ENCODE measurements at places on chromosomes 5 and 9.

DNA sequence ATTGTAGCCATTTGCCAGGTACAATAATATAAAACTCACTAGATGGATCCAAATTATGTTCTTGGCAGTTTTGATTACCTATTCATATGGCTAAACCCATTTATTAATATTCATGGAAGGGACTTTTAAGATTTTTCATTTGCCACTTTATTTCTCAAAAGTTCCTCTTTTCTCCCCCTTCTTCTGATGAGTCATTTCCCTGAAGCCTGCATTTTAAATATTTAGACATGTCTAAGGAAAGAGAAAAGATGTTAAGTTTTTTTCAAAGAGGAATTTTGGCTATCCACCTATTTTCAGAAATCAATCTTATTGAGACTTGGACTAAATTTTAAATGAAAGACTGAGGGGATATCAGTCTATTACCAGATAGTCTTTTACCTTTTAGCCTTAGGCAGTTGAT, 1189.4 kb downstream of the EFNA5 start:
- no peak for DNase-seq

- peak; percentile 89 for DNase-seq
Measured at GRCh38 chr9:136596630-136597031, 50.8 kb upstream of the NOTCH1 start.

DNA sequence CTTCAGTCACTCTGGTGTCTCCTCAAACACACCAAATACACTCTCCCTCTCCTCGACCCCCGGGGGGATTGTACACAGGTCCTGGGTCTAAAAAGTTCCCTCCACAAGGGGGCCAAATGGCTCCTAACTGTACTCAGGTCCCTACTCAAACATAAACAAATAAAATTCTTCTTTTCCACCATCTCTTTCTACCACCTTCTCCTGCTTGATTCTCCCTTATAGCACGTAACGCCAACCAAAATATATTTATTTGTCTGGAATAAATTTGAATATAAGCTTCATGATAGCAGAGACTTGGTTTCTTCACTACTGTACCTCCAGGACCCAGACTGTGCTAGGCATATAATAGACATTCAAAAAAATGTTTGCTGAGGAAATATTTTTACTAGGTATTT, 21.4 kb downstream of the ZNF608 start:
- no peak for DNase-seq

DNA sequence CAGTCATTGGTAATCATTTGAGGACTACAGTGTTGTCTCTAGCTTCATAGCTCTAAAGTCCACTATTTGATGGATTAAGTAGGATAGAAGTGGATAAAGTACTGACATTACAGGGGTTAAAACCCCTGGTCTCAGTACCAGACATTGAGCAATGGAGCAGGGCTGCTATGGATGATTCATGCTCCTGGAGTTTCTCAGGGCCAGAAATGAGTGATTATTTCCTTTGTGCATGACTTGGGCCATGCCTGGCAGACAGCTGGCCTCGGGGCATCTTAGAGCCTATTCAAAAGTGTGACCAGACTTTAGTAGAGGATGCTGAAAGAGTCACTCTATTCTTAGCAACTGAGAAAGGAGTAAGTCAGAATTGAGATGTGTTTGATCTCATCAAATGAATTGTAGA, 350.7 kb upstream of the TLE4 start:
- no peak for DNase-seq

- DNase-seq: no peak
Measured at GRCh38 chr5:464843-465590, 22.0 kb downstream of the EXOC3 start.

GRCh38 chr5:174706997-174707572, 17.3 kb upstream of the MSX2 start:
- no peak for DNase-seq

- no peak for DNase-seq
Measured at GRCh38 chr9:14098486-14099180, 215.3 kb downstream of the NFIB start.

DNA sequence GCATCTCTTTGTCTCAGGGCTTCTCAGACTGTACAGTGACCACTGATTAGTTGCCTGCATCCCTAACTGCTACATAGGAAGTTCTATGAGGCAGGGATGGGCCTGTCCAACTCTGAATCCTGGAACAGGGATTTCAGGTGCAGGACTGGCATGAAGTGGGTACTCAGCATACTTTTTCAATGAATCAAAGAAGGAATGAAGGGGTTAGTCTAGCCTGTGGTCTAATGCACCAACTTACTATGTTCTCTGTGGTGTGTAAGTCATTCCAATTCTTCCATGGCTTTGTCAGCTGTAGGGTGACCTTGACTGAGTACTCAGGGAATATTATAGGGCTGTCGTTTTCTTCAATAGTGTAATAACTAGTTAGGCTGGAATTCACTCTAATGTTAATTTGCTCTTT, 8.3 kb downstream of the COL15A1 start:
- no peak for DNase-seq

GRCh38 chr5:31924005-31924404, 250.1 kb downstream of the GOLPH3 start:
- DNase-seq: no peak

DNA sequence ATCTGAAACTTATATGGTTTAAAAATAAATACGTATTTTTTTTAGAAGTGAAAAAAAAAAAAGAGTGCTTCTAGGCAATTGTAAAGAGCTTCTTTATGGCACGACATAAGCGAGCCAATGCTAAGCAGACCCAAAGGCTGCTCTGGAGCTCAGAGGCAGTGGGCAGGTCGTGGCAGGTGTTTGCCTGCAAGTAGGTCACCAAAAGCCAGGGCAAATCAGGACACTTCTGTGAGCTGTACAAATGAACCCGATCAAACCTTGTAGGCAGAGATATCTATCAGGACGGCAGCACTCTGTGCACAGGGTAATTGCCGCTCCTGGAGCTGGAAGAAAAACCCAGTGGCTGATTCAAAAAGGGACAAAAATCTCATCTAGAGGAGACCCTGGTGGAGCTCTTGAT, 75.9 kb downstream of the IRX2 start:
- peak; percentile 36 for DNase-seq

DNA sequence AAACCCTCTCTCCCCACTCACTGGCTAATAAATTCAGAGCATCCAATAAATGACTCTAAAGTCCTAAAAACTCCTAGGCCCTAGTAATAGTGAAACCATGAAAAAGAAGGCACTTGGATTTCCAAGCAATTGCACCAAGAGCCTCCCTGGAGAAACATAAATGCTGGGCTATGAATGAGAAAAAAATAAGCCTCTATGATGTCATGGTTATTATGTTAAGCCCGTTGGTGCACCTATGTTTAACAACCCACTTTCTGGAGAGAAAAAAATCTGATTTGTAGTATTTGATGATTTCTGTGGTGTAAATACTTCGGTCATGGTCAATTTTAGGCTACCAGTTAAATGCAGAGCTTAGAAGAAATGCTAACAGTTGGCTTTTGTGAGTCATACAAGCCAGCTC, 8.4 kb downstream of the CFAP90 start:
- no peak for DNase-seq

DNA sequence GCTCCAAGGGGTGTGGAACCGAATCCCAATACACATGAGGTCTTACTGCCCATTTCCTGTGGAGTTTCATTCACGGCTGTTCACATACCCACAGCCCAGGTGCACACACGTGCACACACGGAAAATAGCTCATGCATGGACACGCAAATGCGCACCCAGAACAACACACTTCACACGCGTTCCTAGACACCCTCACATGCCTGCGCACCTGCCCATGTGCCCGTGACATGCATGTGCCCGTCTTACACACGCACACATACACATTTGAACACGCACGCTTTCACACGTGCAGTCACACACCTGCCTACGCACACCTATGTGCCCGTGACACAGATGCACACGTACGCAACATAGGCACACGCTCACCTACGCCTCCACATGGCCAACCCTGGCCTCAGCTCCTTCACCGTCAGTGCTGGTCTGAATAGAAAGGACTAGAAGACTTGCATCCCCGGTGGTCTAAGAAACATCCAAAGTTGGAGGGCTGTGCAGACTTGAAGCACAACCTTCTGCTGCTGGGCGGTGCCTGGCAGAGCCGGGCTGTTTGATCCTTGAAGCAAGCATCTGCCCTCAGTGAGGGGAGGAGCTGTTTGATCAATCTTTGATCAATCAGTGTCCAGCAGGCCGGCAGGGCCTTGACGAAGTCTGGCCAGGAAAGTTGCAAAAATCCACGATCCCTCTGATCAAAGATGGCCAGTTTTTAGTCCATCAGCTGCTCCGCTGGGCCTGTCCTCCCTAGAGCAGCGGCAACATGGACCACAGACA, 164.7 kb downstream of the OLFM1 start:
- no peak for DNase-seq

GRCh38 chr5:1660001-1660400, 136.2 kb upstream of the LPCAT1 start:
- no peak for DNase-seq

DNA sequence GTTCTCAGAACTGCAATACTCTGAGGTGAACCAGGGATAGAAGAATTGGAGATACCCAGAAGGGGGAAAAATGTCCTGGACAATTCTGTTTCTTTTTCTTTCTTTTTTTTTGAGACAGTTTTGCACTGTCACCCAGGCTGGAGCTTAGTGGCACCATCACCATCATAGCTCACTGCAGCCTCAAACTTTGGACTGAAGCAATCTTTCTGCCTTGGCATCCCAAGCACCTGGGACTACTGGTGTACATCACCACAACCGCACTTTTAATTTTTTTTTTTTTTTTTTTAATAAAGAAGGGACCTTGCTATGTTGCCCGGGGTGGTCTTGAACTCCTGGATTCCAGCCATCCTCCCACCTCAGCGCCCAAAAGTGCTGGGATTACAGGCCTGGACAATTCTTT, 1.9 kb downstream of the EMB start:
- no peak for DNase-seq

DNA sequence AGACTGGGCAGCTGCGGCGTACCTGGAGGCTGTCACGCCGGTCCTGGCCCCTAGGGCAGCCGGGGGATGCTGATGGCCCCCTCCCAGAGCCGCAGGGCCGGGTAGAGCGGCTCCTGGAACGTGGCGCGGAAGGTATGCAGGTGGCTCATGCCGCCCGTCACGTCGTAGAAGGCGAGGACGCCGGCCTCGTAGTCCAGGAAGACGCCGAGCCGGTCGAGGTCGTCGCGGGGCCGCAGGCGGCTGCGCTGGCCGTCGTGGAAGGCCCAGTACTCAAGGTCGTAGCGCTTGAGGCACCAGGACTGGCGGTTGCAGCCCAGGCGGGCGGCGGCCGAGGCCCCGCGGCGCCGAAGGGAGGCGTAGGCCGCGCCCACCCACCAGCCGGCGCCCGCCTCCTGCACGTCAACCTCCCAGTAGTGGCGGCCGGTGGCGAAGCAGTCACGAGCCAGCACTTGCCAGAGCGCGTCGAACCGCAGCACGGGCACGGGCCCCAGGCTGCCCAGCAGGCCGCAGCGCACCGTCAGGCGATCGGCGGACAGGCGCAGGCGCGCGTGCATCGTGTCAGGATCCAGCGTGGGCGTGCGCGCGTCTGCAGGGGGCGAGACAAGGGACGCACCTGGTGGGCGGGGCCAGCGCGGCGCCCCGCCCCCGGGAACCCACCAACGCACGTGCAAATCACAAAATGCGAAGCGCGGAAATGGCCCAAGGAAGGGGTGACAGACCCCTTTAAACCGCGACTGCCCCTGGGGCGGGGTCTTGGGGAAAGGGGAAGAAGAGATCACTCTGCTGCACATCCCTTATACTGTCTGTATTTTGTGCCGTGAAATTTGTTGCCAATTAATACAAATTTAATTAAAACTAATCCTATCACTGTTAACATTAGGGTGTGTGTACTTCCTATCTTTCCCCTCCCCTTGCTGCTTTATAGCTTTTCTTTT, 31.2 kb downstream of the NANS start:
- no peak for DNase-seq

DNA sequence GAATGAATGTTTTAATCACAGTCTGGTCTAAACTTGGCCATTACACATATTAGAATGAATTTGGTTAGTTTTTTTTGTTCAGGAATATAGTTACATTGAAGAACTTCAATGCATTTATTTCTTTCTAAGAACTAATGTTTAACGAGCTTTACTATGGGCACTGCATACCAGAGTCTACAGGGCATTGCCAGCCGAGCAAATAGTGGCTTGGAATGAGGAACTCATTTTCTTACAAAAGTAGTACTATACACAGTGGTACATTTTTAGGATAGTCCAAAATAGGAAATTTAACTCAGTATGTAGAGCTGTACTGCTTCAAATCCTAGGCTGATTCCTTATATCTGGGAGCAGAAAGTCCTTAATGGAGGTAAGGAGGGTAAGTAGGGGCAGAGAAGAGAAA, 155.4 kb downstream of the CARTPT start:
- no peak for DNase-seq

DNA sequence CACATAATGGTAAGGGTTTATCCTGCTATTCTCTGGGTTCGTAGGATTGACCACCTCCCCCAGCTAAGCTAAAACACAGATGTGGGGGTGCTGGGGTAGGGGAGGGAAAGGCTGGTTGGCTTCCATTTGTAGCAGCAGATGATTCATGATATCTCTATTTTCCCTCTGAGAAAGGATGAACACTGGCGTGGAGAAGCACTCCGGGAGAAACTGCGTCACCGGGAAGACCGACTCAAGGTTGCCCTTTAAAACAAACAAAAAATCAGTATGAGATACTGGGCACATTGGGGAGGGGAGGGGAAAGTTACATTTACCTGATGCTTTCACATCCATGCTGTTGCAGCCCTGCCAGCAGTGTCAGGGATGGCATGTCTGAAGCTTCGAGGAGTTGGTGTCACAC, 28.2 kb downstream of the RAB14 start:
- no peak for DNase-seq

DNA sequence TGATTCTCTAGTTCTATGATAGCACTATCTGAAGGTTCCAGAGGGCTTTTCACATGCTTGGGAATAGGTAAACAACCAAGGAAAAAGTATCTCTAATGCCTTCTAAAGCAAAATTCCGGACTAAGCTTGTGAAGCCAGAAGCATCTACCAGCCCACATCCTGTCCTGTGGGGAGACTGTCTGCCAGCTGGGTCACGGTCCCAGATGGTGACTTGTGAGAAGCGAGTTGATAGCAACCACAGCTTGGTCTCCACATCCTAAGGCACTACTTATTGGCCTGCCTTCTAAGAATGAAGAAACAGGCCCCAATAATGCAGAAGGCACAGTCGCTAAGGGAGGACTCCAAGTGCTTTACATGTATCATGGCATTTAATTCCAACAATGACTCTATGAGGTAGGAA, 184.1 kb upstream of the ADRA1B start:
- no peak for DNase-seq

- DNase-seq: no peak
Measured at GRCh38 chr9:94666364-94667099, 27.2 kb upstream of the FBP1 start.

- peak; percentile 61 for DNase-seq
Measured at GRCh38 chr9:126327006-126327713, 531 bp downstream of the MVB12B start.

- no peak for DNase-seq
Measured at GRCh38 chr5:139552893-139553575, 8.1 kb upstream of the UBE2D2 start.

GRCh38 chr5:37835380-37835973, 4.4 kb downstream of the GDNF start:
- no peak for DNase-seq

- no peak for DNase-seq
Measured at GRCh38 chr5:181163487-181164075, 16.2 kb downstream of the OR2V2 start.

GRCh38 chr9:88953381-88954029, 37.8 kb upstream of the S1PR3 start:
- peak; percentile 72 for DNase-seq

GRCh38 chr5:103435136-103435889, 127.3 kb downstream of the NUDT12 start:
- no peak for DNase-seq

- DNase-seq: no peak
Measured at GRCh38 chr5:34491251-34491620, 164.9 kb upstream of the RAI14 start.

GRCh38 chr5:32027093-32027716, 146.9 kb downstream of the GOLPH3 start:
- DNase-seq: no peak
